ENCODE measurements at places on chromosomes 6 and 20. TPM values are rescaled to one million over a fixed set of nuclear protein-coding genes. Genes with fewer than 3 reads are reported as not detected.

DNA sequence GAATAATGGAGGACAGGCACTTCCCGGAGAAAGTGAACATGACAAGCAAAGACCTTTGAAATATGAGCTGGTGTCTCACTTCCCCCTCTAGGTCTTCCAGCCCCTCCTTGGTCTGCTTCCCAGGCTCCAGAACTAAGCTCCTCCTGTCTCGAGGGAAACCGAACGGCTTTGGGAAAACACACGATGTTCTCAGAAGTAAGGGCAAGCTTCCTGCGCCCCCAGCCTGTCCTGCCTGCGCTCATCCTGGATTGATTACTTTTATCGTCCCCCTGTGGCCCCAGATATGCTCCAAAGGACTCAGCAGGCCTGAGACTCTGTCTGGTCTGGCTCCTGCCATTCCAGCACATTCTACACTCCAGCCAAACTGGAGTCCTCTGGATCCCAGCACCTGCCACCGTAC is 83.4 kb downstream of the ZNF217 start:
- H3K4me1 ChIP-seq, result no peaks in the 10 kb centered on the region
- no peak overlapping the region for H3K27ac ChIP-seq
- no peak for DNase-seq

- DNase-seq, result no peak
- no peak overlapping the region for H3K4me3 ChIP-seq
Measured at GRCh38 chr20:58930496-58930895, 50.6 kb upstream of the NELFCD start.

GRCh38 chr6:72984981-72985665 is 240.2 kb downstream of the KHDC1L start:
- no peak overlapping the region for H3K4me3 ChIP-seq
- no peaks in the 10 kb centered on the region for H3K4me1 ChIP-seq
- no peaks in the 10 kb centered on the region for H3K36me3 ChIP-seq
- no peaks in the 10 kb centered on the region for H3K27me3 ChIP-seq

The C6orf141 gene
- 0.77 TPM for total RNA-seq

The DSP gene
- under 0.01 TPM for total RNA-seq

Measured in fibroblast of lung (primary cell).